Stimulated activated CD8-positive, alpha-beta memory T cell treated with anti-CD3 and anti-CD28 coated beads, Interleukin-7, amount 100 ng/mL, for 1 hour (primary cell): ENCODE measurements at places on chromosomes 11 and 22.

GRCh38 chr11:45168366-45169130, 22.1 kb downstream of the PRDM11 start:
- no peak for DNase-seq

DNA sequence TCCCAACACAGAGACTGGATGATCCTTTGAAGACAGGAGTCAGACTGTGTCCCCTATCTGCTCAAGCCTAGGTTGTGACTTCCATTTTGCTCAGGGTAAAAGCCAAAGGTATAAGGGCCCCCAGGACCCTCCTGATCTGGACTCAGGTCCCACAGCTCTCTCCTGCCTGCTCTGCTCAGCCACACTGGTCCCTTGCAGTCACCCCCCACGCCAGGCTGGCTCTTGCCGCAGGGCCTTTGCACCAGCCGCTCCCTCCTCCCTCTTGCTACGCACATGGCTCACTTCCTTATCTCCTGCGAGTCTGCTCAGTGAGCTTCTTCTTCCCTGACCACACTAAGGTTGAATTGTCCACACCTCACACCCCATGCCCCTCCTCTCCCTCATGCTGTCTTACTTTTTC, 28.4 kb upstream of the CACNG2 start:
- DNase-seq = no peak

- DNase-seq = no peak
Measured at GRCh38 chr11:60870733-60871377, 3.5 kb downstream of the ZP1 start.

DNA sequence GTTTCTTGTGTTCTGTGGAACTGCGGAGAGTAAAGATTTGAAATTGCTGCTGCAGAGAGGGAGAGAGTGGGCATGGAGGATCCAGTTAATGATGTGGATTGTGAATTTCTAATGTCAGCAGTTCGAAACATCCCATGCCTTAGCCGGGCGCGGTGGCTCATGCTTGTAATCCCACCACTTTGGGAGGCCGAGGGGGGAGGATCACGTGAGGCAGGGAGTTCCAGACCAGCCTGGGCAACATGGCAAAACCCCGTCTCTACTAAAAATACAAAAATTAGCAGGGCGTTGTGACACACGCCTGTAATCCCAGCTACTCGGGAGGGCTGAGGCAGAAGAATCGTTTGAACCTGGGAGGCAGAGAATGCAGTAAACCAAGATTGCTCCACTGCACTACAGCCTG, 1.1 kb upstream of the CAVIN3 start:
- no peak for DNase-seq

DNA sequence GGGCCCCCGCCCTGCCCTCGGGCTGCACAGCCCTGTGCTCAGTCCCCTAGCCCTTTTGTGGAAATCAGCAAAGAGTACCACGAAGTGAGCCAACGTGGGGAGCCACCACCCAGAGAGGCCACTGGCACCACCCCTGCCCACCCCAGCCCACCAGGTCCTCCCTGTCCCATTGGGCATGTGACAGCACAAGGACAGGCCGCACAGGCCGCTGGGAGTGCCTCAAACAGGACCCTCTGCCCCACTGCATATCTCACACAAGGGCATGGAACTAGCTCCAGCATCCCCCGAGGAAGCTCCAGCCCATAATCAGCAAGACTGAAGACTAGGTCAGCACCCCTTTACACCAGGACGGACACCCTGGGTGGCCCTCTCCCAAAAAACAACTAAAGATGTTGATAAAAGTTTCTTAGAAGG, 29.7 kb downstream of the GNB1L start:
- DNase-seq = no peak

DNA sequence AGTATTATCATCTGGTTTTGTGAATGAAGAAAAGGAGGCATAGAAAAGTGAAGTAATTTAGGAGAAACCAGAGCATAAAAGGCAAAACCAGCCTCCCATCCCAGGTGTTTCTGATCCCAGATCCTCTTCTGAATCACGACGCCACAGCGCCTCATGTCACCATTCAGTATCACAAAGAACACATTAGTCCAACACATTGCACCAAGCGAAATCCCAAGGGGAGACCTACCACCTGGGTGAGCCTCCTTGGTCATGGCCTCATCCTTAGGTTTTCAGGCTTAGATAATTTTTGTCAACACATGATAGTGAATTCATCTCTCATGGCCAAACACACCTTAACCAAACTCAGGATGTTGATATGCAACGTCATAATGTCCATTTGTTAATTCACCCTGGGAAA, 181.5 kb upstream of the SORL1-AS1 start:
- no peak for DNase-seq

- no peak for DNase-seq
Measured at GRCh38 chr11:130829920-130830511, 86.3 kb downstream of the SNX19 start.

DNA sequence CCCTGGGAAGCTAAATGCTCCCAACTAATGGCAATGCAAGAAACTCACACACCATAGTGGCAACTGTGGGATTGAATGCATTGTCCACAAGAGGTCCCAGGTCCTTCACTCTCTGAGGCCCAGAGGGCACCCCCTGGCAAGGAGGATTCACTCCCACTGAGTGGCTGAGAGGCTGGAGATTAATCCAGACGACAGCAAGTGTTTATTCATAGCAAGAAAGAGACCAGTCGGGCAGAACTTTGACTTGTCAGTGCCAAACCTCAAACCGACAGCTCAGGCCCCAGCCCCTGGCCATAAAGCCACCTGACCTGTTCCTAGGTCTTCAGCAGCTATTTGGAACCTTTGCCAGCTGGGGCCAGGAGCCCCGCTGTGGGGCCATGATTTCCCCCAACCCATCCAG, 54.5 kb upstream of the MPEG1 start:
- no peak for DNase-seq

- DNase-seq = no peak
Measured at GRCh38 chr11:15884777-15885540, 471.4 kb downstream of the SOX6 start.

- DNase-seq = no peak
Measured at GRCh38 chr22:16699326-16699725, 106.7 kb upstream of the CCT8L2 start.

GRCh38 chr11:130624971-130625544, 176.6 kb downstream of the ADAMTS15 start:
- no peak for DNase-seq
